ENCODE measurements at places on chromosomes 6 and 20.
A peak's percentile ranks its signal among the peaks of the same experiment; 100 is the strongest.

- DNase-seq: no peak
Observed at GRCh38 chr6:41193171-41193734, 7.7 kb downstream of the TREML2 start.

- no peak for DNase-seq
Observed at GRCh38 chr6:41647061-41647511, 8.8 kb downstream of the MDFI start.

- DNase-seq: no peak
Observed at GRCh38 chr20:5173751-5174150, 46.9 kb downstream of the CDS2 start.

- no peak for DNase-seq
Observed at GRCh38 chr6:139175389-139175948, 40.6 kb downstream of the HECA start.

GRCh38 chr6:149079911-149080491, 237.5 kb upstream of the TAB2 start:
- no peak for DNase-seq

- DNase-seq: no peak
Observed at GRCh38 chr6:119283214-119283613, 66.3 kb downstream of the MAN1A1 start.

DNA sequence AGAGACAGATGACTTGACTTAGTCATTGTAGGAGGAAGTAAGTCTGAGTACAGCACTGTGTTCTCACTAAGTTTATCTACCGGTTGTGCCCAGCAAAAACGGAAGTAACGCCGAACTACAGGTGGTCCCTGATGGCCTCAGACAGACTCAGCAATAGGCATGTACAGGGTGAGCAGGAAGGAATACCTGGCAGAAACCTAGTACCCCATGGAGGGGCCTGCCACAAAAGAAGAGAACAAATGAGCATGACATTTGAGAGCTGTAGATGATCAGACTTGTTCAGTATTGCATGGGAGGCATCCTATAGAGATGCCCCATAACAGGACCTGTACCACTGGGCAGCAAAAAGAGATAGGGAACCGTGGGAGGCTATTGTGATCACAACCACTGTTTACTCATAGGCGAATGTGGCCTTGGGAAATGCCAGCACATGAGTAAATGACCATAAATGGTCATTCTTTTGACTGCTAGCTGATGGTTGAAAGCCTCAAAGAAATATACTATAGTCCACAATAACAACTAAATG, 106.4 kb upstream of the TAB2 start:
- DNase-seq: peak; percentile 48

DNA sequence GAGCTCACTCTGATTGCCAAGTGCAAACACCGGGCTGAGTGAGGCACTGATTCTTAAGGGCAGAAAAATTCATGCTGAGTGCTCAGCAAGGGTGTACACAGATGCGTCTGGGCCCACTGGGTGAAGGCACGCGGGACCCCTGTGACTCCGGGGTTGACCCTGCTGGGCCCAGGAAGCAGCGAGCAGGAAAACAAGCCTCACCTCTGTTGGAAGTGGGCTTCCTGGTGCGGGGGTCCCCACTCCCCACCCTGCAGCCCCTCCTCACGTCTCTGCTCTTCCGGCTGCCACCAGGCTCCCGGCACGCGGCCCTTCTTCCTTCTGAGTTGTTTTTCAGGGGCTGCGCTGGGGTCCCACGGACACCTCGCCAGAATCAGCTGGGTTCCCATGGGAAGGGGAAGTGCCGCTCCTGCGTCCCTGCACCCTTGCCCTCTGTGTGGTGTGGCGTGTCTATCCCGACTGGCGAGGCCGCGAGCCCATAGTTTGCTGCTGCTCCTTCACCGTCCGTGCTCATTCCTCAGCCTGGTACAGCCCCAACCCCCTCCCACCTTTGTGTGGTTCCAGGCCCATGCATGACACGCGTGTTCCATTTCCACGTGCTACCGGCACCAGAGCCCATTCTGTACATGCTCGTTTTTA, 80.6 kb upstream of the BHLHE23 start:
- DNase-seq: no peak

DNA sequence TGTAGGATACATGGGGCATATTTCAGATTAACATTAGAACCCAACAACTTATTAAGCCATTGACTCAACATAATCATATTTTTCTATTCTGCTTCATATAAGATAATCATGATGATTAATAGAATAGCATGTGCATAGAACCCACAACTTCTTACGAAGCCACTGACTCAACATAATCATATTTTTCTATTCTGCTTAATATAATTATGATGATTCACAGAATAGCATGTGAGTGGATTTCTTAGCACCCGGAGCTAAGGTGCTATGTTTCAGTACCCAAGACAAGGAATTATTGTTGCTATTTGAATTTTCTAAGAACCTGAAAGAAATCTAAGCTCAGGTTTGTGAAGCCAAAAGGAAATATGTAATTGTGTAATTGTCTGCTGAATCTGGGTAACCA, 96.8 kb downstream of the TENT5A start:
- no peak for DNase-seq

DNA sequence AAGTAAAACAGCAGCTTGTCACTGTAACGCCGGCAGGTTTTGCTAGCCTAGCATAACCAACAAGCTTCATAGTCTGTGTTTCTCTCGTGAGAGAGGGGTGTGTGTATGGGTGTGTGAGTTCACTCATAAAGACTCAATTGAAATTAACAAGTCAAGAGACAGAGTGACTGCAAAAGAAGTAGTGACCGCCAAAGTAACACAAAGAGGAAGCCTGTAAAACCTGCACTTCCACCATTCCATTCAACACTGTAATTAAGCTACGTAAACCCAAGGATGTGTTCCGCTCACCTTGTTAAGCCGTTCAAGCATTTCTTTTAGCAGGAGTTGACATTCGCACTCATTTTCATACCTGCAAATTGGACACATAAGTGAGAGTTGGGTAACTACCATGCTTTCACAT, 6.6 kb downstream of the BFSP1 start:
- no peak for DNase-seq

DNA sequence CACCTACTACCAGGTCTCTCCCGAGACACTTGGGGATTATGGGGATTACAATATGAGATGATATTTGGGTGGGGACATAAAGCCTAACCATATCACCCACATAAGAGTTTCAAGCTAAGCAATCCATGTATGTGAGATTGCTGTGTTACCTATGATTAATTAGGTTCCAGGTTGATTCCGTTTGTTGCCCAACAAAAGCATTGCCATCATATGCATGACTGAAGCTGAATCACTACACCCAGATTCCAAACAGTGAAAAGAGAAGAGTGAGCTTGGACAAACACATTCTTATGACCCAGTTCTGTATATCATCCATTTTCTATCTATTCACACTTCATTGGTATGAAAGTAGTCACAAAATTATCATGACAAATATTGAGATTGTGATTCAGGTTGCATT, 952.5 kb upstream of the MAN1A1 start:
- DNase-seq: no peak

GRCh38 chr6:22362361-22362760, 65.5 kb upstream of the PRL start:
- DNase-seq: no peak

DNA sequence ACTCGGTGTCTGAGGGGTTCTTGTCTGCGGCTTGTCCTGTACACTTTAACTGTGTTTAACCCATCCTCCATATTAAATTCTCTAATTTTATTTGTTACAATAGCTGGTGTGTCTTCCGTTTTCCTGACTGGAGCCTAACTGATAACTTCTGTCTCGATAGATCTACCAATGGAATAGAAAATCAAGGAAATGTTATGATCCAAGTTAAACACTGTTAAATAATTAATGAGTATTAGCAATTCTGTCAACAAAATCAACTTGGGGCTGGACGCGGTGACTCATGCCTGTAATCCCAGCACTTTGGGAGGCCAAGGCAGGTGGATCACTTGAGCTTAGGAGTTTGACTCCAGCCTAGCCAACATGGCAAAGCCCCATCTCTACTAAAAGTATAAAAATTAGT, 81.7 kb downstream of the DNAH8 start:
- DNase-seq: no peak

DNA sequence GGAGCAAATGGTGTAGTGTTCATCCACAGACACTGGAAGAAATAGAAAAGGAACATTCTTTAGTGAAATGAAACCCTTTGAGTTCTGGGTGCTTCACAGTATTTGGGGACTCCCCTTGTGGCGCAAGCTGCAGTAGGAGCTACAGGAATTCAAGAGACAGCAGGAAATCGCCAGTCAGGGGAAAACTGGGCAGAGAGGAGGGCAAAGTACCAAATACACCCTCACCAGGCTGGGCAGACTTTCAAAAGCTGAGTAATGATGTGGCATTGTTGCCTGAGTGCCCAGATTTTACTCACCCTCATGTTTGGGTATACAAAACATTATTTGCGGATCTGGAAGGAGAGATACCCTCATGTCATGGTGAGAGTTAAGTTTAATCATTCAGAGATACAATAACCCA, 97.9 kb downstream of the SOD2 start:
- no peak for DNase-seq

DNA sequence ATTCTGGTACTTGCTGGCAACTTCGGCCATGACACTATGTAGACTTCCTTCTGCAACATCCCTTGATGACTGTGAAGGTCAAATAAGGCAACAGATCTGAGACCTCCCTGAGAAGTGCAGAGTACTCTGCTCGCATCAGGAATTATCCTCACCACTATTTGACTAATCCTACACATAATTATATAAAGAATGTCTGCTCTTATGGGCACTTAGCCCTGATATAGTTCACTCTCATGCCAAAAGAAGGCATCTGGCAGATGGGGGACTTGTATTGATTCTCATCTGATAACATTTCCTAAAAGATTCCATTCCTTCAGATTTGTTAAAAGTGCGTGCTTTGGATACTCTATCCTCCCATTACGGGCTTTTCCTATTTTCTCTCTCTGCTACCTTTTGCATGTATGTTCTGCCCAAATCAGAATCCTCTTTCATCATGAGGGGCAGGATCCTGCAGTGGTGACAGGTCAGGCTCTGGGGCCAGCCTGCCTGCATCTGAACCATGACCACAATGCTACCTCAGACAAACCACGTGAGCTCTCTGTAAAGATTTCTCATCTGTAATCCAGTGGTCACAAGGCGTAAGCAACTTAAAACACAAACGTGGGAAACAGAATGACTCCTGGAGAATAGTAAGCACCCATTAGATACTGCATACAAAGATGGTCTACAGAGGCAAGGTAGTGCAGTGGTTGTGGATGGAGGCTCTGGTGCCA, 134.0 kb downstream of the GJA10 start:
- DNase-seq: no peak

- peak; percentile 87 for DNase-seq
Observed at GRCh38 chr20:37901654-37902503, 1.0 kb upstream of the VSTM2L start.

DNA sequence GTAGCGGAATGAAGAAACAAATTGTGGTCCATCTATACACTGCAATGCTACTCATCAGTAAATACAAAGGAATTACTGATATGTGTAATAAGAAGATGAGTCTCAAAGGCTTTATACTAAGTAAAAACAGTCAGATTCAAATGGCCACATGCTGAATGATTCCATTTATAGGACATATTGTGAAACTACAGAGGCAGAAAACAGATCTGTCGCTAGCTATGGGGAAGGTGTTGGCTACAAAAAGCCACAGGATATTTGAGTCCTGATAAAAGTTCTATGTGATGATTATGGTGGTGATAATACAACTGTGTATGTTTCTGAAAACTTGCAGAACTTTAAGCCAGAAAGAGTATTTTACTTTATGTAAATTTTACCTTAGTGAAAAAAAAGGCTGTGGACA, 313.2 kb downstream of the HDGFL1 start:
- no peak for DNase-seq

- no peak for DNase-seq
Observed at GRCh38 chr20:4341804-4342485, 326.6 kb upstream of the RNF24 start.

- no peak for DNase-seq
Observed at GRCh38 chr6:27478141-27478705, 5.3 kb upstream of the ZNF184 start.

DNA sequence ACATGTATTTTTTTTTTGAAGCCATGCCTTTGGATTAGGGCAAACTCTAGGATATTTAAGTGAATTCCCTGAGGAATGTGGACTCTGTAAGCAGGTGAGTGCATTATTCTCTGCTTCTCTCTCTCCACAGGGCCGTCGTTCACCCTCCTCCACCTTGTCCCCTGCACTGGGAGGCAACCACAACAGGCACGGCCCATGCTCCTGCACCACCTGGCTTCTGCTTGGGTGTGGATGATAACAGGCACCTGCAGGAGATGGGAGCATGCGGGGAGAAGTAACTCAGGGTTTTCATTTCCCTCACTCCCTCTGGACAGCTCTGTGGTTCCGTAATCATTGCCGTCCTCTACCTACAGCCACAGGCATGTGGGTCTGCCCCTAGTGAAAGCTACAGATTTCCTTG, 43.4 kb downstream of the HLA-C start:
- no peak for DNase-seq

GRCh38 chr6:95244751-95245150, 332.6 kb upstream of the MANEA start:
- no peak for DNase-seq

Measured in GM13976 (cell line).